ENCODE measurements at places on chromosomes 7 and 10.

DNA sequence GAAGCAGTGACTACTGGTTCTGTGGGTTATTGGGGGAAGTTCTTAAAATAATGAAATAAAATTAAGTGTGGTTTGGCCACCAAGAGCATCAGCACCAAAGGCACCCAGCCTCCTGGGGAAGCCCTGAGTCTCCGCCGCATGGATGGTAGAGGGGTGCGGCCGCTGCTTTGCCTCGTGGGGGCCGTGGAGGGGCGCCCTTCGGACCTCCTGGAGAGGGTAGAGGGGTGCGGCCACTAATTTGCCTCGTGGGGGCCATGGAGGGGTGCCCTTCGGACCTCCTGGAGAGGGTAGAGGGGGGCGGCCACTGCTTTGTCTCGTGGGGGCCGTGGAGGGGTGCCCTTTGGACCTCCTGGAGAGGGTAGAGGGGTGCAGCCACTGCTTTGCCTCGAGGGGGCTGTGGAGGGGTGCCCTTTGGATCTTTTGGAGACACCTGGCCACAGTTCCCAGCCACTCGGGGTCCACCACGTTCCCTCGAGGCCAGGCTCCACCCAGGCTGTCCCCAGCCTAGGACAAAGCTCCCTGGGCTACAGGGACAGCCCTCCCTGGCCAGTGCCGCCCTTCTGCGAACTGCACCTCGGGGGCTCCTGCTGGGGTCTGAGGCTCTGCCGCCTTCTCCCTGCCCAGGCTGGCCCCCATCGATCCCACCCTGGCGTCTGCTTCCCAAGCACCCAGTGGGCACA lies 535.1 kb downstream of the PTPRN2 start:
- DNase-seq, result no peak

DNA sequence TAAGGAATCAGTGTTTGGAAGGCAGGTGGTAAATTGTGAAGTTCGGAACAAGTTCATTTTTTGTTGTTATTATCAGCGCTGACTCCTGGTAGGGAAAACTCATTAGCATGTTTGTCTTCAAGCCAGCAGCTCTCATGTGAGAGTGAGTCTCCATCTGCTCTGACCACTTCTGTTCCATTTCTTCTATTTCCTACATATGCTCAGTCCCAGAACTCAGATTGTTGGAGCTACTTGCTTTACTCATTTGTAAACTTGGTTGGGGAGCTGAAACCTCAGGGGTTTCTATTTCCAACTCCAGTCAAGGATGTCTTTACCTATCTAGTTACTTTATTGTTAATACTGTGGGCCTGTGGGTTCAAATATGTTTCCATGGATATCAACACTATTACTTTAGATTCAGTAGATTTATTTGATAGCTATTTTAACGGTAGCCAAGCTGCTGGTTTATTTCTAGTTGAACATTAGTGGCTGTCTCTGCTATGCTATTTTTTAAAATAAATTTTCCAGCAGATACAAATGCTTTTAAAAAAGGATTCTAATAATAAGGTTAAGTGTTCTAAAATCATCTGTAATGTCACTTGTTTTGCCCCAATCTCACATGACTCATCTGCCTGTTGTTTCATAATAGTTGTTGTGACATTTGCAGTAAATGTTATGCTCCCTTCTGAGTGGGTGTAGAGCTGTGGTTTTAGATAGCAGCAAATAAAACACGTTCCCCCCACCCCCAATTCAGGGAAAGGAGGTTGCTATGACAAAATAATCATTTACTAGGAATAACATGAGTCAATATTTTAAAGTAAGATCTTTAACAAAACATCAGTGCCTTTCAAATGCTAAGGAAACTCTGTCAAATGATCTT lies 143.3 kb downstream of the HDAC9 start:
- peak; percentile 19 for DNase-seq

DNA sequence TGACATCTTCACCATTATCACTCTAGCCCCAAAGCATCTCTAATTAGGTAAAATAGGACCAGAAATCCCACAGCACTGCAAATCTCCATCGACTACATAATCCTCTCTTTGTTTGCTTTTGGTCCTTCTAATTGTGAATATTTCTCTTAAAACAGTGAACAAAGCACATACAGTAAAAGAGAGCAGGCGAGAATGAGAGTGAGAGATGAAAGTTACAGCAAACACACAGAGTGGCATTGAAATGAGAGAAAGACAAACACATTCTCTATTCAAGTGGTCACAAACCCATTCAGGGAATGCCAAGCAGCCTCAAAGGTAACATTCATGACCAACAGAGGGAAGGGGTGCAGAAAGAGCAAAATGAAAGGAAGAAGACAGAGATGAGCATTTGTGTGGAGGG lies 109.8 kb upstream of the PTN start:
- DNase-seq, result no peak

GRCh38 chr7:28687537-28687936 lies 270.6 kb downstream of the TRIL start:
- no peak for DNase-seq

DNA sequence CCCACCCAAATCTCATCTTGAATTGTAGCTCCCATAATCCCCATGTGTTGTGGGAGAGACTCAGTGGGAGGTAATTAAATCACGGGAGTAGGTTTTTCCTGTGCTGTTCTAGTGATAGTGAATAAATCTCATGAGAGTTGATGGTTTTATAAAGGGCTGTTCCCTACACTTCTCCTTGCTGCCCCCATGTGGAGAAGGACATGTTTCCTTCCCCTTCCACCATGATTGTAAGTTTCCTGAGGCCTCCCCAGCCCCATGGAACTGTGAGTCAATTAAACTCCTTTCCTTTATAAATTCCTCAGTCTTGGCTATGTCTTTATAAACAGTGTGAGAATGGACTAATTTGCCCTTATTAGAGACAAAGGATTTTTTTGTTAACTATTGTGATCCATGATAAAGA lies 48.5 kb upstream of the MKX start:
- no peak for DNase-seq

GRCh38 chr7:22662556-22663356 lies 64.2 kb upstream of the IL6 start:
- DNase-seq, result no peak

DNA sequence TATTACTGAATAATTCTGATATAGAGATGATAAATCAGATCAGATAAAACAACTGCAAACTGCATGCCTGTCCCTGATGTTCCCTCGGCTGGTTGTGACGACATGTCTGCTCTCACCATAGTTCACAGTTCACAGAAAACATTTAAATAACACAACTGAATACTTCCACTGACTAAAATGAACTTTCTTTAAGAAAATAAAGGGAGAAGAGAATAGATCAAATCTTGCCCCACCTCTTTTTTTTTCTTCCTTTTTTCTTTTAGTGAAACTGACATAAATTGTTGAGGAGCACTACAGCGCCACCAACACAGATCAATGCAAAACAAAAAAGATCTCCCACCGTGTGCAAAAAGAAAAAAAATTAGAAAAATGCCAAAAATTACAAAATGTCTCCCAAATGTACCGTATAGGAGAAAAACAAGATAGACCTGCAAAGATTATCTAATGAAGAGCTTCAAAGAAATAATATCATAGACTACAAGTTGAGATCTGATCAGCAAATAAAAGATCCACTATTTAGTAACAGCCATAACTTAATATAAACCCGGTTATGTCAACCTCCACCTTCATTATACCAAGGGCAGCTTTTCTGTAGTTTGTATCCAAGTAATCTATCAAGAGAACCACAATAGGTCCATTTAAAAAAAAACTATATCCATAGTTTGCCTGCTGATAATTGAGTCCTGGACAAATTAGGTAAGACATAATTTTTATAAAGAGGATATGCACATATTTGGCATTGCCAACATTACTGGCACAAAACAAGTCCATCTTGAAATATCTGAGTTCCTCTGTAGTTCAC lies 30.7 kb upstream of the EPC1 start:
- peak; percentile 49 for DNase-seq

- DNase-seq, result no peak
Measured at GRCh38 chr10:31028081-31028480, 3.6 kb downstream of the ZNF438 start.

DNA sequence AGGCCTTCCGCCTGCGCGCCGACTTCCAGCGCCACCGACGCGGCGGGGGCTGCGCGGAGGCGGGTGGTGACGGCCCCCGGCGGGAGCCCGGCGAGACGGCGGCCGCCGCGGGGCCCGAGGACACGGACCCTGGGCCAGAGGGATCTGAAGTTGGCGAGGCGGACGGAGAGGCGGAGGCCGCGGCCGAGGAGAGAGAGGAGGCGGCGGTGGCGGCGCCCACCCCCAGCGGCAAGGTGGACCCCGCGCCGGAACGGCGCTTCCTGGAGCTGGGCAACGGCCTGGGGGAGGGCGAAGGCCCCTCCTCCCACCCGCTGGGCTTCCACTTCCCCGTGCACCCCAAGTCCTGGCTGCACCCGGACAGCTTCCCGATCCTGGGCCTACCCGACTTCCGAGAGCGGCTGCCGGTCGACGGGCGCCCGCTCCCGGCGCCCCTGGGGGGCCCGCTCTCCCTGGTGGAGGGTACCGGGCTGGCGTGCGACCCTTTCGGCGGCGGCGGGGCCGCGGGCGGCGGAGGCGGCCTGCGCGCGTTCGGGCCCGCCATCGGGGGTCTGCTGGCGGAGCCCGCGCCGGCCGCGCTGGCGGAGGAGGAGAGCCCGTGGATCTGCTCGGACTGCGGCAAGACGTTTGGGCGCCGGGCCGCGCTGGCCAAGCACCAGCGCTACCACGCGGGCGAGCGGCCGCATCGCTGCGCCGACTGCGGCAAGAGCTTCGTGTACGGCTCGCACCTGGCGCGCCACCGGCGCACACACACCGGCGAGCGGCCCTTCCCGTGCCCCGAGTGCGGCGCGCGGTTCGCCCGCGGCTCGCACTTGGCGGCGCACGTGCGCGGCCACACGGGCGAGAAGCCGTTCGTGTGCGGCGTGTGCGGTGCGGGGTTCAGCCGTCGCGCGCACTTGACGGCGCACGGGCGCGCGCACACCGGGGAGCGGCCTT lies 16.2 kb downstream of the ZNF316 start:
- no peak for DNase-seq

- no peak for DNase-seq
Measured at GRCh38 chr10:124099604-124100003, 6.2 kb upstream of the CHST15 start.

GRCh38 chr10:123213192-123213591 lies 59.0 kb downstream of the BUB3 start:
- no peak for DNase-seq

DNA sequence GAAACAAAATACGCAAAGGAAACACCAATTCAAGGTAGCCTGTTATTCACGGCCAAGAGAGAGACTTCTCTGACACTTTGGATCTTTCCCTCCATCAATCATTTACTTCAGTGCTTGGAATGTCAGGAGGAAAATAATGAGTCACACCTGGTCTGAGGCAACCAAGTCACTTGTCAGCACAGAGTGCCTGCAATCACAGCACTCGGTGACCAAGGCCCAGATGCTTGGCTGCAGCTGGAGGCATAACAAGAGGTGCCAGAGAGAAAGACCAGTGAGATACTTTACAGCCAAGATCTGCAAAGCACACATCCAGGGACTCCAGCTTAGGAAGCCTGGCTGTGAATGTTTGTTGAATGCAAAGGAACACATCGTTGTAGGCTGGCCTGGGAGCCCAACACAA lies 33.9 kb downstream of the ASB13 start:
- DNase-seq, result no peak

- no peak for DNase-seq
Measured at GRCh38 chr10:96502561-96503282, 11.0 kb downstream of the TLL2 start.

- no peak for DNase-seq
Measured at GRCh38 chr7:6288270-6288860, 15.9 kb upstream of the CYTH3 start.

- DNase-seq, result no peak
Measured at GRCh38 chr10:132283604-132284382, 24.0 kb downstream of the STK32C start.

GRCh38 chr7:139500770-139501138 lies 17.3 kb upstream of the KLRG2 start:
- no peak for DNase-seq

DNA sequence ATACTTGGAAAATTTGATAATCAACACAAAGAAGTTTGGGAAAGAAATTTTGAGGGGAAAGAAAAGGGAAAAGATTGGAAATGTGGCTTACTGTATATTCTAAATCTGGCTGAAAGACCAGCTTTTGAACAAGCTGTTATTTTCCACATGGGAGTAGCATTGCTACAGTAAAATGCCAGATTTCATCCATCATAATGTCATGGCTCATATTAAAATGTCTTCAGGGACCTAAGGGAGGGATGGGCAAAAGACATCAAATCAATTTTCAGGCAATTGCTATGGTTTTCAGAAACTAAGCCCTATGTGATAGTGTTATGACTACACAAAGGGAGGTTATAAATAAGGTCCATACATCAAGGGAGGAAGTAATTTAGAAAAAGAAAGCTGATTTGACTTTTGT lies 1116.9 kb upstream of the CELF2 start:
- DNase-seq, result no peak

- no peak for DNase-seq
Measured at GRCh38 chr7:16359216-16359615, 62.1 kb downstream of the CRPPA start.

GRCh38 chr10:124709861-124710260 lies 34.3 kb downstream of the FAM53B start:
- DNase-seq, result no peak

GRCh38 chr10:100009283-100009792 lies 409 bp downstream of the DNMBP start:
- no peak for DNase-seq

DNA sequence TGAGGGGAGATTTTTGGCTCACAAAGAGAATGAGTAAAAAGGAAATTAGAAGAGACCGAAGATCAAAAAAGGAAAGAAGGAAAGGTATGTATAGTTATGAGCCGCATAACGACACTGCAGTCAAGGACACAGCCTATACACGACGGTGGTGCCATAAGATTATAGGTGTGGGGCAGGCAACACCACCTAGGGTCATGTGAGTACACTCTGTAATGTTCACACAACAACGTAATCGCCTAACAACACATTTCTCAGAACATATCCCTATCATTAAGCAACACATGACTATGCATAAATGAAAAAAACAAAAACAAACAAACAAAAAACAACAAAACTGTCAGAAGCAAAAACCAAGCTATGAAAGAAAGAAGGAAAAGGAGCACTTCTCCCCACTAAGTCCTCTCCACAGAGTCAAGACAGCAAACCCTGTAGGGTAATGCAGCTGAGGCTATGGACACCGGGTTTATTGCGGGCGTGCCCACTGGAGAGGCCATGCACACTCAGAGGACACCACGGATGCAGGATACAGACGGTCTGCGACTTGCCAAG lies 45.1 kb downstream of the PIP4K2A start:
- DNase-seq, result no peak

DNA sequence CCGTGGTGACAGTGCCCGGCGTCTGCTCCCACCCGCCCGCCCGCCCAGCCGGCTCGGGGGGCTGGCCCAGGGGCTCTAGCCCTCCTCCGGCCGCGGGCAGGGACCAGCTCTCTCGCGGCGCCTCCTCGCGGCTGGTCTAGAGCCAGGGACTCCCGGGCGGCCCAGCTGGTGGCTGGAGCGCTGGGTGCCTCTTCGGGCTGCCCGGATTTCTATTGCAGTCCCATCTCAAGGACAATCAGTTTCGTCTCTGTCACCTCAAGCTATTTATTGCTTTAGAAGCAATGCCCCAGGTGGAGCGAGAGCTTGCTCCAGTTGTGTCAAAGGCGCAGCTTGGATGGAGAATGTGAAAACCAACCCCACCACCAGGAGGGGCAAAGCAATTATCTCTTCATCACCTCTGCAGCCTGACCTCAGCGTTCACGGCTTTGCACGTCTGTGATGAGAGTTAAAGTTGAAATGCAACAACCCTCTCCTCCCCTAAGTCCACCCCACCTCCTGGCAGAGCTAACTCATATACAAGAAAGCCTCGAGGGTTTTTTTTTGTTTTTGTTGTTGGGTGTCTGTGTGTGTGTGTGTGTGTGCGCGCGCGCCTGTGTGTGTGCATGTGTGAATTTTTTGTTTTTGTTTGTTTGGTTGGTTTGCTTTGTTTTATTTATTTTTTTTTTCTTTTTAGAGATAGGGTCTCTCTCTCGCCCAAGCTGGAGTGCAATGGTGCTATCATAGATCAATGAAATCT lies at the start of gene ITGA8:
TSS of gene ITGA8 (minus strand) at position 24 of the 736 bp plus-strand sequence. CDS start 151 bp downstream, outside the sequence.
- DNase-seq, result peak; percentile 81
